ENCODE measurements at places on chromosomes 6 and 20. TPM values are rescaled to one million over a fixed set of nuclear protein-coding genes. Genes with fewer than 3 reads are reported as not detected.

DNA sequence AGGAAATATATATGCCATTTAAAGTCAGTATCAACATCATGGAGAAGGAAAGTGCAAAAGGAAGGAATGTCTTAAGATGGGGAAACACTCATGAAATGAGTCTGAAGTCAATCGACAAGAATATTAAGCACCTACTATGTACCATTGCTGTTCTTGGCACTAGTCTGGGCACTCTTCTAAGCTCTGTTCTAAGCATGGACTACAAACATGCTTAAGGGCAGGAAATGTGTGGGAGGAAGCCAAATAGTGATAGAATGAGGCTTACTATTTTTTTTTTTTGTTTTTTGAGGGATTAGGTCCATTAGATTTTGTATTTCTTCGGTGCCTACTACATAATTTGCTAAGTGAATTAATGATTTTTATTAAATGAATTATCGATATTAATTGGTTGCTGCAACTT is 83.8 kb upstream of the SUPT3H start:
- no peak for DNase-seq

- DNase-seq, result no peak
Observed at GRCh38 chr6:6885521-6886170, 222.1 kb upstream of the RREB1 start.

GRCh38 chr6:112560651-112561050 is 213.5 kb downstream of the RFPL4B start:
- no peak for DNase-seq

DNA sequence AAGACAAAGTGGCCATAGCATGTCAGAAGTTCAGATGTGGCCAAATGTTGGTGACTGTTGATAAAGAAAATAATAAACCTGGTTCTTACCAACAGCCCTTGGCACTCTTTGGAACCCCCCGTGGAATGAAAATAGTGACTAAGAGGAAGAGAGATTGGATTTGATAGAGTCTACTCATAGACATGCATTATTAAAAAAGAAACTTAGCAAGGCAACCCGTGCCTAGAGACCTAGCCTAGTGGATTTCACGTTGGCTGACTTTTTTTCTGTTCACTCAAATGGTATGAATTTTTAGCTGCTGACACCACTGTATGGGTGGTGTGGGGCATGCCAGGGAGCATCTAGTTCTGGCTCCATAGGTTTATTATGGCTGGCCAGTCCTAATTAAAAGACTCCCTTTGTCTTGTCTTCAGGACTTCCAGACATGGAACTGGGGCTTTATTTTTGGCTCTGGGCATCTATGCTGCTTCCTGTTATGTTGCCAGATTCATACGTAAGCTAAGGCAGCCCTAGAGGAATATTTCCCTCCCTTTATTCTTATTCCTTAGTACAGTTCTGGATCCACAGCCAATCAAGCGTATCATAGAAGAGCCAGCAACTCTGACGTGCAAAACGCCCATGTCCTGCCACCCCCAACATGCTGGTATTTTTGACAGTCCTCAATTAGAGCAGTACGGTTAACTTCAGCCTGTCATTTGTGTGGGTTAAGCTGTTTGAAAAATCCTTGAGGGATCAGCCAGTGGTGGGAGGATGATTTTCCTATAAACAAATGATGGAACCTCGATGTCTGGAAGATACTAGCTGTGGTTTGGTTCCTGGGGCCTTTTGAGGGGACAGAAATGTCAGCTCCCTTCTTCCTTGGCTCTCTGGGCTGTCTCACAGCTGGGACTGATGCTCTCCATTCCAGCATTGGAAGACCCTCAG is 127.5 kb downstream of the ISM1 start:
- DNase-seq, result no peak

GRCh38 chr6:47126647-47127391 is 84.7 kb upstream of the ADGRF1 start:
- DNase-seq, result no peak

DNA sequence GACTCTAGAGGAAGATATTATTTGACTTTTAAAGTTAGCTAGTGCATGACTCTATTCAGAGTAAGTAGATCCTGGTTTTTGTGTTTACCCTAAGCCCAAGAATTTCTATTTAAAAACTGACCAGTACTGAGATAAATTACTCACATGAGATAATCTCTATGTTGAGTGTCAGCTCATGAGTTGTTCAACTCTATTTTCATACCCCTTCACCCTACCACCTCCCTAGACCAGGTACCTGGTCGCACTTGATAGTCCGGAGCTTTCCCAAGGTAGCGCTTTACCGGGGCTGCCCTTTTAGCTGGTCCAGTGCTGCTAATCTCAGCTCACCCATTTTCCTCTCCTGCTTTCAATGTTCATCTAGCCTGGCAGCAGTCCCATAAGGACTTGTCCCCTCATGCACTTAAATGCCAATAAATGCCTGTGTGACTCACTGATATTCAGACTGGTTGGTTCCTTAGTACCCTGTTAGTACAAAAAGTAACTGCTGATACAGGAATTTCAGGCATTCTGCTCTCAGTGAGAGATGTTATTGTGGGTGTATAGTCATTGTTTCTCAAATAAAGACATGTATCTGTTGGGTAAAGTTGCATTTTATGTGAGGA is 503.9 kb downstream of the ADGRB3 start:
- no peak for DNase-seq

DNA sequence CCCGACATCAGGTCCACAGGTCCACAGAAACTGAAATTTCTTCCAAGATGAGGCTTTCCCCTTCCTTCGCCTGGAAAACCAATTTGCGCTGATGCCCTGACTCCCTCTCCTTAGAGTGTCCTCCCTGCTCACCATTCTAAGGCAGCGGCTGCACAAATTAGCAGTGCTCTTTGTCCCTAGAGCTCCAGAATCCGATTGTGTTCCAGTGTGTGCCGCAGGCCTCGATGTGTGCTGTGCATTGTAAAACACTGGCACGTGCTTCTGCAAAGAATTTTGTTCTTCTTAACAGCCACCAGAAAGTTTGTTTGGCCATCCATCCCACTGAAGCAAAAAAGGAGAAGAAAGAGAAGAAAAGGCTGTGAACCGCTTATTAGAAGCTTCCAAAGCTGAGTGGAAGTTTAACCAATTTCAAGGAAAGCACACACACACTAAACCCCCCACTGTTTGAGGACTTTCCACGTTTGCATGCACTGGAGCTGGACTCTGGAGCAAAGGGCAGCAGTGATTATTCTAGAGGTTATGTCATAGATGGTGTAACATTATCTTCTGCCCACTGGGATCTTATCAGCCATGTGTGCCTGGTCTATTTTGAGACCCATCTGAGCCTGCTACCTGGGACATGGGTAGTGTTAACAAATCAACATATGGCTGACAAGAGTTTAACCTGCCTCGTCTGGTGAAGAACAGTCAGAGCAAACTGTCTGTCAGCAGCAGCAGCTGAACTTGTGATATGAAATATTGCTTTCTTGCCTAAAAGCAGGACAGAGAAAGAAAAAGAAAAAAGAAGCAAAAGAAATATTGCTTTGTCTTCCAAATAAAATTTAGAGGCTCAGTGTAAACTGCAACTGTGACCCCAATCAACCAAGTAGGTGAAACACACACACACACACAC is 64.9 kb upstream of the RREB1 start:
- no peak for DNase-seq

- DNase-seq, result no peak
Observed at GRCh38 chr6:64294034-64294433, 658.4 kb downstream of the PHF3 start.

DNA sequence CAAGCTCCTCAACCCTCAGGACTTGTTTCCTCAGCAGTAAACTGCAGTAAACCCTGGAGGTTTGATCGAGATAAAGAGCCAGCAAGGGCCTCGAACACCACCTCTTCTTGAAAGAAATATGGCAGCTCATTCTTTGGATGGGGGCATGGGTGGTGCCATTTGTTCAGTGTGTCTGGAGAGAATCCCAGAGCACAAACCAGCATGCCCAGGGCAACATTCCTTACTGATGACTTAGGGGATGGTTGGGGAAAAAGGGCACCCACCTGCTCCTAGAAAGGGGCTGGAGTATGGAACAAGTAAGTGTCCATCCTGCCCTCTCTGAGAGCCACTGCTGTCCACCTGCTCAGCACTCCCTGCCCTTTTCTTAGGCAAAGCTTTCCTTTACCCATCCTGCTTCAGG is 31.3 kb upstream of the ZFAND3 start:
- no peak for DNase-seq

DNA sequence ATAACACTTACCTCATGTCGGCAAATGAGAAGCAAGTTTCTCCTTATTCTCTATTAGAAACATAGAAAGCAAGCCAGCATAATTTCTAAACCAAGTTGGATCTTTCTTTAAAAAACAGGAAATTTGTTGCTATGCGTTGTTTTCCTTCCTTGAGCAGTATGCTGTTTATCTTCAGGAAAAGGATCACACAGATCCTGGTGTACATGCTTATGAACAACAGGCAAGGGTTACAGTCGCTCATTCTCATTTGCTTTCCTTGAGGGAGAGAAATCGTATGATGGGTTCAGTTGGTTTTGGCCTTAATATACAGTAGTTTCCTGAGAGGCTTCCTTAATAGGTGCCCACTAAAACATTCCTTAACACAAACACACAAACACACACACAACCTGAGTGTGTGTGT is 118.8 kb downstream of the FYN start:
- no peak for DNase-seq

- peak; percentile 41 for DNase-seq
Observed at GRCh38 chr6:107064579-107065065, 36.6 kb downstream of the MTRES1 start.

GRCh38 chr20:57536120-57536708 is 11.3 kb upstream of the CTCFL start:
- DNase-seq, result no peak

- DNase-seq, result no peak
Observed at GRCh38 chr6:84508334-84508733, 256.1 kb downstream of the TBX18 start.

The ARMC2 gene
- 1.3 TPM for total RNA-seq

The NHLRC1 gene
- total RNA-seq, result 0.81 TPM

The BPIFB1 gene
- not detected for total RNA-seq

The NNAT gene
- not detected for total RNA-seq

The OR12D3 gene
- total RNA-seq, result not detected

The PPP1R3G gene
- 1.6 TPM for total RNA-seq

The NPBWR2 gene
- not detected for total RNA-seq

The RHAG gene
- not detected for total RNA-seq

Data from HFFc6 (cell line).